ENCODE measurements at places on chromosomes 1 and 21. TPM values are rescaled to one million over a fixed set of nuclear protein-coding genes. Genes with fewer than 3 reads are reported as not detected.

DNA sequence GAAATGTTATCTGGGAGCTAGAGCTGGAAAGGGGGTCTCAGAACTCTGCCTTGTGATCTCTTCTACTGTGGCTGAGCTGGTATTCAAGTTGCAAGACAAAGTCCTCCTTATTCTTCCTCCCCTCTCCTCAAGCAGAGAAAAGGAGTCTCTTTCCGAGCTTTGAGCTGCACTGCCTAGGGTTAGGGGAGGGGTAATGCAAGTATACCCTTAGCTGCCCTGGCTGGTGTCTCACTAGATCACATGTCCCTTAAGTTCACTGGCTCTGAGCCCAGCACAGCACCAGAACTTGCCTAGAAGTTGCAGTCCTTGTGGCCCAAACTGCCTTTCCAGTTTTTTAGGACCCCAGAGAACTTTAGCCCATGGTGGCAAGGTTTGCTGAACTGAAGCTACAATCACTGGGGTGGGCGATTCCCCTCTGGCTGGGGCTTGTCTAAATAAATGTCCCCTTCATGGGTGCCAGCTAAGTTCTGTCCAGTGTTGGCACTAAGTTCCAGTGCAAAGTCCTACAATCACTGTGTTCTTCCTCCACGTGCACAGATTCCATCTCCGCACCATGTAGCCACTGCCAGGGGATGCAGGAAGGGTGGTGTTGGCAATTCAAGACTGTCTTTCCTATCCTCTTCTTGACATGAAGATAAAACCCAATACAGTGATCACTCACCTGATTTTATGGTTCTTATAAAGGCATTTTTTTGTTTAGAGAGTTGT lies 22.7 kb upstream of the CHIA start:
- no peak for DNase-seq

GRCh38 chr1:10509809-10510509 lies 35.2 kb downstream of the PEX14 start:
- no peak for DNase-seq

GRCh38 chr1:8390707-8391106 lies 72.8 kb downstream of the SLC45A1 start:
- DNase-seq, result no peak

- DNase-seq, result no peak
Measured at GRCh38 chr1:239870194-239870593, 221.5 kb upstream of the FMN2 start.

DNA sequence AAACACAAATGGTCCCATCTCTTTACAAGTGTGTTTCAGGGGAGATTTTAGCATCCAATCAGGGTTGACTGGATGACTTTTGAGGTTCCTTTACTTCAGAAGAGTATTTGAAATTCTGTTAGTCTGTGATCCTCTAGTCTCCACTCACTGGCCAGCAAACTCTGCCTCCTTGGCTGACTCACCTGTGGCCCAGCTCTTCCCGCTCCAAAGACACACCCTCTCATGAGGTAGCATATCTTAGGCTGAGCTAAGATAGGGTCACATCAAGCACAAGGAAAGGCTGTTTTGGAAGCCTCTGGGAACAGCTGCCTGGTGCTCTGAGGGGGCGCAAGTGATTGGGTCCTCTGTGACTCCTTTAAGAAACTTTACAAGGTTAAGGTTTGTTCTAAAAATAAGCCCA lies 102.3 kb upstream of the FGGY start:
- DNase-seq, result no peak

GRCh38 chr1:39691383-39692151 lies at the start of gene HPCAL4:
Gene HPCAL4 (minus strand): TSS chr1:39691433. CDS start chr1:39684603, 6,830 bp downstream.
- DNase-seq, result peak; percentile 86

GRCh38 chr1:94934551-94934950 lies 7.6 kb upstream of the CNN3 start:
- DNase-seq, result no peak

DNA sequence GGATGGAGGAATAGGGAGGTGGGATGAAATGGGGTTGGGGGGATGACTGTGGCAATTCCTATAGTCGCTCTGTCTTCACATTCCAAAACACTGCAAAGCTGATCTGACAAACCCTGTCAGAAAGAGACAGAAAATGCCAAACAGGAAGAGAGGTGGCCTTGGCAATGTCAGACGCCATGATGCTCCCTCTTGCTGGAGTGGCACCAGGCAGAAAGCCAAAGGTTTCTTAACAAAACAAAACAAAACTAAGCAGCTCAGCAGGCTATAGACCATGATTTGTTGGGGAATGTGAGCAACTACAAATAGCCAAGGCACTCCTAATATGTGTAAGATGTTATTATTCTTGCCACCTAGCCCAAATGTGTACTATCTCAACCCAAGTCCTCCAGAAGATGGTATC lies 42.9 kb upstream of the PLA2G2C start:
- no peak for DNase-seq

GRCh38 chr1:236156512-236157208 lies 14.3 kb downstream of the GPR137B start:
- no peak for DNase-seq

GRCh38 chr1:24427545-24427862 lies 11.9 kb downstream of the NIPAL3 start:
- DNase-seq, result no peak

GRCh38 chr1:41780916-41781315 lies 137.8 kb downstream of the HIVEP3 start:
- DNase-seq, result no peak

DNA sequence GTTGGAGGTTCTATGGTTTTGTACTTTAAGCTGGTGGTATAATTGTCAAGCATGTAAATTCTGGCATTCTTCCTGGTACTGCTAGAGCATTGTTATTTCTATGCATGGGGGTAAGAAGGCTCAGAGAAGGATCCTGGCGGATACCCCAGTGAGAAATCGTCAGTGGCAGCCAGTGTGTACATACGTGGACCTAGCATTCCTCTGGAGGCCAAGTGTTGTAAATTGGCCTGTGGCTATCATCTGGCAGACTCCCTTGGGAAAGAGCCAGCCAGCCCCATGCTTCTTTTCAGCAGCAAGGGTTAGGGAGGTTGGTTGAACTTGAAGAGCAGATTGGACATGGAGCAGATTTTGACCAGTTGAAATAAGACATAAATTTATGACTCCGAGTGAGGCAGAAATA lies 5.2 kb upstream of the AGO3 start:
- no peak for DNase-seq

DNA sequence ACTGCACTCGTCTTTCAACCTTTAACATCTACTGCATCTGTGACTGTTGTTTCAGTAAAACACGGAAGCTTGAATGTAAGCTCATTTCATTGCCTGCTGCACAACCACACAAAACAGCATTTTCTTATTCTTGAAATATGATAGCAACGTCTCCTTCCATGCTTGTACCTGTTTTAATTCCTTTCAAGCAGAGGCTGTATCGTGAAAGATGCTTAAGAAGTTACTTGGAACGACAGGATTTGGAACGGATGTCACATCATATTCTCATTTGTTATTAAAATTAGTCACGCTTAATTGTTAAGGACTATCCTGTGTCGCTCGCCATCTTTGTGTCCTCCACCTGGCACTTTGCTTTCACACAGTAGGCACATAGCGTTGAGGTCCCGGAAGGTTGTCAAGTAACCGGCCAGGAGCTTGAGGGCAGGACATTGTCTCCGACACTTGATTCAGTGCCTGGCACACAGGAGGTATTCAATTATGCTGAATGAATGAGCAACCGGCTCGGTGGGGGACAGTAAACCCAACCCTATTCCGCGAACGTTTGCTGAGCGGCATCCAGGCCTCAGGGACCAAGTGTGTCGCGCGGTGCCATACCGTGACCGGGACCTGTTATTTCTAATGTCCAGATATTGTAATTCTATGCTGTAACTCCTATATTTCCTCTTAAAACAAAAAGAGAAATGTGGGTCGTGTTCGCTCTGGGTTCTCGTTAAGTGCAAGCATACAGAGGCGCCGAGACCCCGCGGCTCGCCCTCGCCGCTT lies 499 bp upstream of the SH3GLB1 start:
- DNase-seq, result no peak

DNA sequence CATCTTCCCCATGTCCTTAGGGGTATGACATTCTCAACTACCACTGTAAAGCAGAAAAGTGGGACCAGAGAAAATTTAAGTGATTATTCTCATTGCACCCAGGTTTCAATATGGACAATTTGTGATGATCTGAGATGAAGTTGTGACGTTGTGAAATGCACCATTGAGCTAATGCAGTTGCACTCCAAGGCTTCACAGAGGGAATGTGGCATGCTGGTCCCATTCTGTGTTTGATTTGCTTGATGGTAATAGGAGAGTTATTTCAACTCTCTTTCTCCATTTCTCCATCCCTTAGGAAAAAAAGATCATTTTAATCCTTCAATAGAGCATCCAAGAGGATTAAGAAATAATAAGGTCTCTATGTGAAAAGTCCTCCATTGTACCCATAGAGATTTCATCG lies 136.6 kb downstream of the SLC30A10 start:
- no peak for DNase-seq

- DNase-seq, result no peak
Measured at GRCh38 chr1:200959411-200959921, 64.0 kb downstream of the KIF21B start.

DNA sequence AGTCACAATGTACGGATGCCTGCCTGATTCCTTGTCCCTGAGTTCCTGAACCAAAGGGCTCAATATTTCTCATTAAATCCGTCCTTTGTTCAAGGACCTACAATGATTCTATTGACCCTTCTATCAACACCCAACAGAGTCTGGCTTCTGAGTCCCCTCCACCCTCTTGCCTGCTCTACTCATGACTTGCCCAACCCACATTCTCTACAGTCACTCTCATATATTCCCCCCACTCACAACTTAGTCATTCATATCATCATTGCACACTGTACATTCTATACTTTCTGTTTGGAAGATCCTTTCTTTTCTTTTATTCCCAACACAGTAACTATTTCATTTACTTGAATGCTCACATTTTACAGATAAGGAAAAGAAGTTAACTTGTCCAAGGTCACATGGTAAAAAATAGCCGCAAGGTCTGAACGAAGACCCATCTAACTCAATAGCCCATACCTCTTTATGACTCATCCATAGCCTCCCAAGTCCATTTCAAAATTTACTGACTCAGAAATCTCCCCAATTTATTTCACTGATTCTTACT lies 3.6 kb downstream of the OTUD7B start:
- no peak for DNase-seq

DNA sequence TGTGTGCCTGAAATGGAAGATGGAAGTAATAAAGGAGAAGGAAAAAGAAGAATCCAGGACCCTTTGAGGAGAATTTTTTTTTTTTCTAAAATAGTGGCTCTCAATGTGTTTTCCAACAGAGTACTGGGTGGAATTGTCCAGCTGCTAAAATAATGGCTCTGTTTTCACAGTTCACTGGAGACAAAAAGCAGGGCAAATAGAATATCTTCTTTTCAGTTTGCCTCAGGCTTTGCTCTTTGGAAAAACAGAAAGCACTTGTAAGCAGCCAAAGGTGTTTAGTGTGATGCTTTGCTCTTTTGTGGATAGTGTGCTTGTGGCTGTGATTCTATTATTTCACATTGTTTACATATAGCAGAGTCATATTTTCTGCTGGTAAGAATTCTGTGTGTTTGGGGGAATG lies 77.4 kb upstream of the MROH9 start:
- DNase-seq, result no peak

DNA sequence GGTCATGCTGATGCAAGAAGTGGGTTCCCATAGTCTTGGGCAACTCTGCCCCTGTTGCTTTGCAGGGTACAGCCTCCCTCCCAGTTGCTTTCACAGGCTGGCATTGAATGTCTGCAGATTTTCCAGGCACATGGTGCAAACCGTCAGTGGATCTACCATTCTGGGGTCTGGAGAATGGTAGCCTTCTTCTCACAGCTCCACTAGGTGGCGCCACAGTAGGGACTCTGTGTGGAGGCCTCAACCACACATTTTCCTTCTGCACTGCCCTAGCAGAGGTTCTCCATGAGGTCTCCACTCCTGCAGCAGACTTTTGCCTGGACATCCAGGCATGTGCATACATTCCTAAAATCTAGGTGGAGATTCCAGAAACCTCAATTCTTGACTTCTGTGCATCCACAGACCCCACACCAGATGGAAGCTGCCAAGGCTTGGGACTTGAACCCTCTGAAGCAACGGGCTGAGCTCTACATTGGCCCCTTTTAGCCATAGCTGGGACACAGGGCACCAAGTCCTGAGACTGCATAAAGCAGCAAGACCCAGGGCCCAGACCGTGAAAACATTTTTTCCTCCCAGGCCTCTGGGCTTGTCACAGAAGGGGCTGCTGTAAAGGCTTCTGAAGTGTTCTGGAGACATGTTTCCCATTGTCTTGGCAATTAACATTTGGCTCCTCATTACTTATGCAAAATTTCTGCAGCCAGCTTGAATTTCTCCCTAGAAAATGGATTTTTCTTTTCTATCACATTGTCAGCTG lies 466.2 kb upstream of the PBX1 start:
- peak; percentile 6 for DNase-seq

LPAR3 gene
- total RNA-seq, result 1.1 TPM

LCE3D gene
- not detected for total RNA-seq

OR2L3 gene
- not detected for total RNA-seq

ARHGAP30 gene
- 146 TPM for total RNA-seq

KIRREL1 gene
- 0.10 TPM for total RNA-seq

B4GALT2 gene
- 41.6 TPM for total RNA-seq

SLC26A9 gene
- not detected for total RNA-seq

RRP1B gene
- 108 TPM for total RNA-seq

ATP1A4 gene
- not detected for total RNA-seq

TMEM82 gene
- not detected for total RNA-seq

LRRC53 gene
- total RNA-seq, result not detected

OR10J1 gene
- total RNA-seq, result not detected

PTAFR gene
- 0.29 TPM for total RNA-seq

EPHB2 gene
- 0.04 TPM for total RNA-seq

Measured in activated naive CD8-positive, alpha-beta T cell treated with anti-CD3 and anti-CD28 coated beads for 36 hours (primary cell).